ENCODE measurements at places on chromosomes 2 and 18.

GRCh38 chr18:64872710-64873458, 724.0 kb upstream of the LINC00305 start:
- no peak for DNase-seq

DNA sequence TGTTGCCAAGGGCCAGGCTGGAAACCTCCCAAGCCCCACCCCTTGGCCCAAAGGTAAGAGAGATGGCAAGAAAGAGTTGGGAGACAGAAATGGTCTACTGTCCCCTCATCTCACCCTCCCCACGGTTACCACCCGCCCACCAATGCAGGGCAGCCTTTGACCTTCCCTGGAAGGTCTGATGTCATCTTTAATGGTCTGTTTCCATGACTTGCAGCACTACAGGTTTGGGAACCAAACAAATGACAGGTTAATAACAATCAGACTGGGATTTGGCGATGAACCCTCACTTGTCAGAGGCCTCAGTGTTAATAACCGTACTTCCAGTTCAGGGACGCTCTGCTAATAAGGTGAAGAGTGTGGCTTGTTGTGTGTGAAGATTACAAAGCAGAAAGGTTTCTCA, 70.4 kb downstream of the MRO start:
- DNase-seq: no peak

DNA sequence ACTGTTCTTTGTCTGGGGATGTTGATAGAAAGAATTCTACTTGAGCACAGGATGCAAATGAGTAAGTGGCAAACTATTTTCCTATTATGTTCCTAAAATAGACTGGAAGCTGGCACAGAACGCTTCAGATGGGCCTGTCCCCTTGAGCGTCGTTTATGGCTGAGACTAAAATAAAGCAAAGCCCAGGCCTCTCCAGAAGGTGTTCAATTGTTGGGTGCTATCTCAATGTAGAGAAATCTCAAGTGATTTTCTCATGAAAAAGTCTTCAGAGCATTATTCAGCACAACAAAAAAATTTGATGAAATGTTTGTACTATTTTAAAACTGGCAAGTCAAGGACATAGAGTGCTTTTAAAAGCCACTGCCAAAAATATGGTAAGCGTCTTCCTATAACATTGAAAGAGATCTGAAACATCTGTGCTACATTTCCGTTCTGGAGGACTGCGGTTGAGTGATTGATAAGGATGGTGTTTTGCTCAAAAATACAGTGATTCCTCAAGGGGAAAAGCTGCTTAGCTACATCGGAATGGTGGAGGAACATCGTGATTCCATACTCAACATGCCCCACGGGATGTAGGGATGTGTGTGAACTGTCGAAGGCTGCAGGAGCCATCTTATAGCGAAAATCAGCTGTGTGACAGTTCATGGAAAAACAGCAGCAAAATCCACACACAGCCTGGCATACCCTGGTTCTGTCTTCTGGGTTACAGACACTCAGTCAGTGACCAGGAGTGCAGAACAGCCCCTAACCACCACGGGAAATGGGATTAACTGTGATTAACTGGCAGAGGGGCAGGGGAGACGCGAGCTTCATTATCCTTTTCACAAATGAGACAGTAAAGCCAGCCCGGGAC, 10.4 kb upstream of the LRRFIP1 start:
- no peak for DNase-seq

DNA sequence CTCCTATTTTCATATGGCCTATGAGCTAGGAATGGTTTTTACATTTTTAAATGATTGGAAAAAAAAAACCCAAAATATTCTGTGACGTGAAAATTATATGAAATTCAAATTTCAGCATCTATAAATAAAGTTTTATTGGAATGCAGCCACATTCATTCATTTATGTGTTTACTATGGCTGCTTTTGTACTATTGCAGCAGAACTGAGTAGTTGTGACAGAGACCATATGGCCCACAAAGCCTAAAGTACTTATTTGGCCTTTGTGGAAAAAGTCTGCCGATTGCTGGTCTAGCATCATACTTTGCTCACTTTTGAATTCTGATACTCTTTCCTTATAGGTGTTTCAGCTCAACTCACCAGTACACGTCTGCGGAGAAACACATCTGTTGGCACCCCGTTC, 39.0 kb downstream of the MYO3B start:
- DNase-seq: no peak

DNA sequence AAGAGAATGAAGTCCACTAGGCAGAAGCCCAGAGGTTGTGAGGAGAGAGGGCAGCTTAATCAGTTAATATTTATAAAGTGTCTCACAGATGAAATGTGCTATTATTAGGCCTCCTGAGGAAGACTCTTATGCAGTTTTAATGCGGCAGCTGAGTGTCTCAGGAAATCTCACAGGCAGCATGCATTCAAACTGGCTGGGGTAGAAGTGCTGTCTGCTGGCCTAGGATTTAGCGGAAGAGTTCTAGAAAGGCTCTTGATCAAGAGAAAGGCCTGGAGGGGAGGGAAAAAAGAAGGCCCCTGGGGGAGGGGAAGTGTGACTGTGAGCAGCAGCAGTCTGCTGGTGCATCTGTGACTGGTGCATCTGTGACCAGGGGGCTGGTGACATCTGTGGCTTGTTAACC, 133.0 kb downstream of the FSHR start:
- DNase-seq: no peak

DNA sequence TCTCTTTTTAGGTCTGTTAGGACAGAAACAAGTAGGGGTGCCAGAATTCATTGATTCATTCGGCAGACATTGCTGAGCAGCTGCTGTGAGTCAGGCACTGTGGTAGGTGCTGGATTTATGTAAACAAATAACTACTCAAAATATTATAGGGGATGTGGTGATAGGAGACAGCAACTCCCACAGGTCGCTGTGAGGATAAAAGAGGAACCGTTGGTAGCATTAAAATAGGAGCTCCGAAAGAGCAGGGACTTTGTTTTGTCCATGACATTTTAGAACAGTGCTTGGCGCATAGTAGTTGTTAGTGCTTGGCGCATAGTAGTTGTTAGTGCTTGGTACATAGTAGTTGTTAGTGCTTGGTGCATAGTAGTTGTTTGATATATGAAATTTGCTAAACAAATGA, 29.2 kb downstream of the ATP6V1C2 start:
- no peak for DNase-seq

- no peak for DNase-seq
Measured at GRCh38 chr18:70028734-70029133, 81.1 kb upstream of the CD226 start.

DNA sequence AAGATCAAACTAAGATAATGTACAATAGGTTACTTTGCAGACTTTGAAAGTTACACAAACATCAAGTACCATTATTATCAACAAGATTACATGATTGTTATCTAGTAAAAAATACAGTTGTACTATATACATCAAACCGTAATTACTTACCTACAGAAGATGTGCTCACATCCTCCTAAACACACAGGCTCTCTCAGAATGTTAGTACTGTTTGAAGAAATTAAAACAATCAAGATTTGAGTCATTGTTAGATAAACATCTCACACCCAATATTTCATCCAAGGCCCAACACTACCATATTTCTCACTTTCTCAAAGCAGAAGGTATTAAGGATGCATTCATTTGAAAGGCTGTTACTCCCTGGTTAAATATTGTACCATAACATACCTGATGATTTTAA, 12.6 kb downstream of the BARD1 start:
- no peak for DNase-seq

DNA sequence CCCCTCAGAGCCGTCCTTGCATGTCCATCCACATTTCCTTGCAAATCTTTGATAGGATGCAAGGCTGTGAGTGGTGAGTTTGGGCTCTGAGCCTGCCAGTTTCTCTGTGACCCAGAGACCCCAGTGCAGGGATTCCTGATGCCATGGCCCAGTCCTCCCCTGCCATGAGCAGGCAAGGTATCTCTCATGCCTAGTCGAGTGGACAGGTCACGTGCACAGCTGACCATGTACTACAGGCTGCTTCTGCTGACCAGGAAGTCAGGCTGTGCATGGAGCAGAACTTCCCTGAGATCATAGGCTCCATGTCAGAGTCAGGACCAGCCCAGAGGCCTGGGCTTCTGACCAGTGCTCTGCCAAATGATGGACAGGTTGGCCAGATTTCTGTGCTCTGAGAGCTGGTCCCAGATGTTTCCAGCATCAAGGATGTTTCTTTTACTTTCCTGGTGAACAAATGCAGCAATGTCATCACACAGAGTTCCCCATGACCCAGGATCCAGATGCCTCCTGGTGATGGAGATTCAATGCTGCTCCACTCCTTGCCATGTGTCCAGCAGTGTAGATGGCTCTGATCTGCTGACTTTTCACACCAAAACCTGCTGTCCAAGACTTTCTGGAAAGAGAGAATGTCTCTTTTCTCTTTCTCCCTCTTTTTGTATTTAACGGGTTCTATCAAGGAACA, 321.6 kb upstream of the HS6ST1 start:
- DNase-seq: no peak

- DNase-seq: no peak
Measured at GRCh38 chr18:25470062-25470461, 118.1 kb upstream of the ZNF521 start.

DNA sequence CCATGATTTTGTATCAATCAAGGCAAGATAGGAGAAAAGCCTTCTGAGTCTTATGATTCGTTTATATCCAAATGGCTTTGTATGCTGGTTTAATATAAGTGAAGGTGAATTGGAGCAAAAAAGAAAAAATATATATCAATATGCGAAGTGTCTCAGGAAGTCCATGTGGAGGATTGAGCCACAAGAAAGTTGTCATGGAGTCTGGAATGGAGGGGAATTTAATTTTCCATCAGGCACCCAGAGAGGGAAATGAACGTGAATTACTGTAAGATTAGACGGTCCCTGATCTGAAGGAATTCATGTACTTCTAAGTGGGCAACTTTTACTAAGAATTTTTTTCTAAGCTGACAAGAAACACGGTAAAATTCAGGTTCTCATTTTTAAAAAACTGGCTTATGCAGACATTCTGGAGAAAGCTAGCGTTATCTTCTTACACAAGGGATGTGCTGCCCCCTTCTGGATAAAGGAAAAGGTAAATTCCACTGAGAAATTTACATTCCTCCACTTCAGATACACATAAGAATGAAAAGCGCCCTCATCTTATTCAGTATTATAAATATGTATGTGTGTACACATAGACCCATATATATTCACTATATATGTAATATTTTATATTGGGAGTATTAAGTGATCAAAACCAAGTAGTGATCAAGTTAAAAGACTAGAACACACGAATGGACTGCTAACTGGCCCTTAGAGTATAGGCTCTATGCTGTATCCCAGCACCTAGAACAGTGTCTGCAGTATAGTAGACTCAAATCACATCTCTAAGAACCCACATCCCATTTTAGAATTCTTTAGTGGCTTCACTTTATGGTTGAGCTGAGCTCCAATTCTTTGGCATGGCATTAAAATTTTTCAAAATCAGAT, 289.0 kb upstream of the TFPI start:
- no peak for DNase-seq

DNA sequence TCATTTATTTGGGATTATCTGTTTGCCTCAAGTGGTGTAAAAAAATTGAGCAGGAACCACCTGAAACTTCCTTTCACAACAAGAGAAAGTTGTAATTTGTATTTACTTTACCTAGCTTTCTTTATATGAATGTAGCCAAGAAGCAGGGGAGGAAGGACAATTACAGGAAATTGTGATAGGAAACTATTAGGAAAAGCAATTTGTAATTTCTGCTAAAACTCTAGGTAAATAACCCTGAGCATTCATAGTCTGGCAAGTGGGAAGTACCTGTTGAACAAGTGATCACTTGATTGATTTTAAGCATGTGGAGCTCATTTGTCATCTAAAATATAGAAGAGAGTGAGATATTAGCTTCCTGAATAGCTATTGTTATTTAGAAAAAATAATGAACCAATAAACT, 5.0 kb downstream of the TFPI start:
- no peak for DNase-seq

All from stimulated activated CD8-positive, alpha-beta memory T cell treated with anti-CD3 and anti-CD28 coated beads, Interleukin-12 subunit alpha, Interleukin-12 subunit beta, amount 100 ng/mL, for 1 hour (primary cell).